ENCODE measurements at places on chromosomes 1 and 21. TPM values are rescaled to one million over a fixed set of nuclear protein-coding genes. Genes with fewer than 3 reads are reported as not detected.

DNA sequence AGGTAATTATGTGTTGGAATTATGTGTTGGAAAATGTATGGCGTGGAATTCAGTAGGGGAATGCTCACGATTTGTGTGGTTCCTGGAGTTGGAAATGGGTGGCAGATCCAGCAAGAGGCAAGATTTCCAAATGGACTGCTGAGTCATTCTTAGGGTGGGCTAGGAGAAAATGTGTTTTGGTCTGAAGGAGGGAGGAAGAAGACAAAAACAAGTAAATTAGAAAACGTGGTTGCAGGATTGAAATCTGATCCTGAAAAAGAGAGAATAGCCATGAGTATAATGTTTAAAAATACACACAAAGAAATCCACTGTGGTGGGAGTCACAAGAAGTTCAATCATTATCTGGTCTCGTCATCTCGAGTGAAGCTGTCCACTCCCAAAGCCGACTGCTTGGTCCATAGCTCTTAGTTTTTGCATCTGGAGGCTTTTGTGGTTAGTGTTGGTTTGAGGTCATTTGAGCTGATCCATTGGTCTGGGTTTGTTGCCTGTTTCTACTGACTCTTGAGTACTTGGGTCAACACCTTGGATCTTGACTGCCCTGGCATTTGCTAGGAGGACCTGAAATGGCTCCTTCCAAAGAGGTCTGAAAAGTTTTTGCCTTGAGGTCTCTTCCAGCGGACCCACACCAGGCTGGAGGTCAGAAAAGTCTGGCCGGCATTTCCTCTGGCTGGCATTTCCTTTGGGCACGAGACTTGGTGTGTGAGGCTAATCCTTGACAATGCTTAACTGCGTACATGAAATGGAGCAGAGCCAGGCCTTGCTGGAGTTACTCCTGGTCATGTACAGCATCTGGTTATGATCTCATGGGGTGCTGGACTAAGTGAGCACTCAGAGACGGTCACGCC is 9.2 kb downstream of the MX2 start:
- DNase-seq, result no peak

DNA sequence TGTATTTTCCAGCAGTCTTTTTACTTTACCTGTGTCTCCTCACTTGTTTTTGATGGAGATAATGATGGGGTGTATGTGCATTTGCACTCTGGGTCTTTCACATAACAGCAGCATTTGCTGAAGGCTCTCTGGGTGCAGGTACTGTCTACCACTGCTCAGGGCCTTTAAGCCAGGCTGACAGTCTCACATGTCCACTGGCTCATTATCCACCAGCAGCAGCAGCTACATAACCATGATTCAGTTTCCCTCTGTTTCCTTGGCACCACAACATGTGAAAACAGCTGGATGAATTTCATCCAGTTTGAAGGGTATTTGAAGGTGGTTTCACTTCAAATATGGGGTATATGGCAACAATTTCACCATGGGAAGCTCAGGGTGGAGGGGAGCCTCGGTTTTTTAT is 41.2 kb upstream of the ROR1 start:
- no peak for DNase-seq

DNA sequence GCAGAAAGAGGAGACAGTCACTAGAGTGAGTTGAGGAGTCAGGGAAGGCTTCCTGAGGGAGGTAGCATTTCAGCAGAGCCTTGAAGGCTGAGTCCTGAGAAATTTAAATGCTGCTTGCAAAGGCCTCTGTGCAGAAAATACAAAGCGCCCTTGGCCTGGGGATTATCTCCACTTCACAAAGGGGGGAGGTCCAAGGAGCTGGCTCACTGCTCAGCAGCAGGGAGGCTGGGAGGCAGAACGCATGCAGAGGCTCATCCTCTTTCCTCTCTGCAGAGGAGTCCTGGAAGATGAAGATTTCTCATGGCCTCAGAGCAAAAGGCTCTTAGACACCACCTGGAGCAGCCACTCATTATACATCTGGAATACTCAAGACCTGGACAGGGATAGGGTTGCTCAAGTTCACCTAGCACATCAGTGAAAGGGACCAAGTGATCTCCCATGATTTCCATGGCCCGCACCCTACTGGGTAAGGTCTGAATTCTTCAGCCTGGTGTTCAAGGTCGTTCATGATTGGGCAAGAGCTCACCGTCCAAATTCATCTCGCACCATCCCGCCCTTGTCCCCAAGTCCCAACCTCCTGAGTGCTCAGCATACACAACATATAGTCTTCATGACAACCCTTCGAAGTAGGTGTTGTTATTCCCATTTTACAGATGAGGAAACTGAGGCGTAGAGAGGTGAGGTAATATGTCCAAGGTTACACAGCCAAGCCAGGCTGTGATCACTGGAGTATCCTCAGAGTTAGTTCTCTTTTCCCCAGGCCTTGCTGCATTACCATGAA is 9.0 kb downstream of the SLC1A7 start:
- DNase-seq, result no peak

- DNase-seq, result no peak
Measured at GRCh38 chr1:26278724-26279455, 996 bp upstream of the SH3BGRL3 start.

- peak; percentile 90 for DNase-seq
Measured at GRCh38 chr1:202184750-202185460, 8.7 kb upstream of the LGR6 start.

Gene ELAVL4
- total RNA-seq, result not detected
